Thoracic aorta endothelial cell (primary cell): ENCODE measurements at places on chromosomes 4 and X. TPM values are rescaled to one million over a fixed set of nuclear protein-coding genes. Genes with fewer than 3 reads are reported as not detected.

Gene GDPD2
- not detected in 2 replicates for total RNA-seq

Gene TMEM144
- 9.8 and 14.9 TPM in 2 replicates for total RNA-seq

Gene PNCK
- total RNA-seq = not detected in 2 replicates

Gene EFHC2
- 0.07 TPM in 1 of 2 replicates, not detected in the other for total RNA-seq

Gene PDE5A
- total RNA-seq = 2.8 and 3.9 TPM in 2 replicates

Gene GLRA2
- not detected in 2 replicates for total RNA-seq

Gene CHST7
- 20.1 and 23.0 TPM in 2 replicates for total RNA-seq

Gene GPR119
- not detected in 2 replicates for total RNA-seq

Gene NDP
- 0.27 and 1.2 TPM in 2 replicates for total RNA-seq

Gene VCX2
- not detected in 2 replicates for total RNA-seq

Gene GABRQ
- not detected in 2 replicates for total RNA-seq

Gene RAB41
- total RNA-seq = not detected in 2 replicates

Gene FAM200B
- total RNA-seq = 31.4 and 32.3 TPM in 2 replicates

Gene SPANXN4
- not detected in 2 replicates for total RNA-seq

Gene TCP11X2
- total RNA-seq = not detected in 2 replicates
